ENCODE measurements at places on chromosomes 5 and 9.

- DNase-seq = no peak
These were observed 195.4 kb upstream of the TRIM32 start for GRCh38 chr9:116491659-116492058.

- no peak for DNase-seq
These were observed 53.6 kb downstream of the ASS1 start for GRCh38 chr9:130498298-130498917.

- DNase-seq = no peak
These were observed 242.4 kb upstream of the ACO1 start for GRCh38 chr9:32142074-32142473.

- no peak for DNase-seq
These were observed 1075.9 kb downstream of the NR2F1-AS1 start for GRCh38 chr5:92505145-92505544.

GRCh38 chr5:137453483-137454080 lies 45.5 kb downstream of the SPOCK1 start:
- no peak for DNase-seq

DNA sequence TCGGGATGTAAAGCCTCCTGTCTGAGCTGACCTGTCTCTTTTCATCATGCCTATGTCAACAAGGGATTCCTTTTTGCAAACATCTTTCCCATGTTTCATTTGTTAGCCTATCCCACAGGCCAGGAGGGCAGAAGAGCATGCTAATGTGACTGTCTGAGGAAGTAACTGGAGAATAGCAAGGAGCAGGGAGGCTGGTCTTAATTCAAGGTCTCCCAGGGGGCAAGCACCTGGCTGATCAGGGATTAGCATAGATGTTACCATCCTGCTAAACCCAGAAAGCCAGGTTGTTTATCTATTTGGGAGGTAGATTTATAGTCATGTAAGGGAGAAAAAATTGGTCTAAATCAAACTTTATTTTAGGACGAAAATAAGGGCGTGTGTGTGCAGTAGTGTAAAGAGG lies 36.7 kb upstream of the MAP1B start:
- no peak for DNase-seq

- no peak for DNase-seq
These were observed 6.3 kb downstream of the SHB start for GRCh38 chr9:38062498-38063362.

- no peak for DNase-seq
These were observed 4.1 kb downstream of the RPL35 start for GRCh38 chr9:124857533-124858162.

- DNase-seq = no peak
These were observed 26.3 kb upstream of the FST start for GRCh38 chr5:53453898-53454718.

GRCh38 chr9:928363-929042 lies 48.0 kb upstream of the DMRT3 start:
- no peak for DNase-seq

GRCh38 chr5:72138943-72139521 lies 31.8 kb downstream of the MAP1B start:
- DNase-seq = no peak

GRCh38 chr5:39273314-39273954 lies 54.1 kb upstream of the FYB1 start:
- no peak for DNase-seq

DNA sequence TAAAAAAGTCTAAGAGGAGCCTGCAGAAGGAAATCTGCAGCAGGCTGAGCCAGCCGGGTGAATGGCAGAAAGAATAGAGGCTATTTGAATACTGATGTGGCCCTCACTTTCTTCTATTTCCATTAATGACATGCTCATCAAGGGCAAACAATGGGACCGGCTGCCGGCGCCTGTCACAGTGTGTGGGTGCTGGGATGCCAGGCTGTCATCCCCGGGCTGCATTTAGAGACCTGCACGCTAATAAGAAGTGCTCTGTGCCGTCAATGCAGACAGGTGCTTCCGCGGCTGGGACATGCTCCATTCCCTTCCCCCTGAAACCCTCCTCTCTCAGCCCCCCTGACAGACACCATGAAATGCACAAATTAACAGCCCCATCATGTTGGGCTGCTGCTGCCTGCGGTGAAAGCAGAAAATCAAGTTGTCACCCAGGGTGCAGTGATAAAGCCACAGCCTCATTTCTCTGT lies 217.7 kb upstream of the TBCA start:
- DNase-seq = no peak

GRCh38 chr9:117974108-117974507 lies 269.9 kb downstream of the TLR4 start:
- DNase-seq = no peak

GRCh38 chr5:65062469-65063083 lies 293.8 kb downstream of the CWC27 start:
- no peak for DNase-seq

DNA sequence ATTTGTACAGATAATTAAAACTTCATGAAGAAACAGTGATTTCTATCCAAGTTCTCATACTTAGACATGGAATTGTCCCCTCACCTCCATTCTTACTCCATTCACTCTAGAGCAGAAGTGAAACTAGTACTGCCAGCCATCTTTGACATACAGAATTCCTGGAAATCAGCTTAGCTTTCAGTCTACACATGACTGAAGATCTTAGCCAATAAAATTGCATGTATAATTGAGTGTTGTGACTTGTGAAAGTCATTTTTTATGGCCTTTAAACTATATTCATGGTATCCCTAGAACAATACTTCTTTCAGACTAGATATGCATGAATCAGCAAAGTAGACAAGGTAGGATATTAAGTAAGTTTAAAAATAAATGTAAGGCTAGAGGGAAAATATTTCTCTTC lies 705.2 kb upstream of the ZNF608 start:
- no peak for DNase-seq

DNA sequence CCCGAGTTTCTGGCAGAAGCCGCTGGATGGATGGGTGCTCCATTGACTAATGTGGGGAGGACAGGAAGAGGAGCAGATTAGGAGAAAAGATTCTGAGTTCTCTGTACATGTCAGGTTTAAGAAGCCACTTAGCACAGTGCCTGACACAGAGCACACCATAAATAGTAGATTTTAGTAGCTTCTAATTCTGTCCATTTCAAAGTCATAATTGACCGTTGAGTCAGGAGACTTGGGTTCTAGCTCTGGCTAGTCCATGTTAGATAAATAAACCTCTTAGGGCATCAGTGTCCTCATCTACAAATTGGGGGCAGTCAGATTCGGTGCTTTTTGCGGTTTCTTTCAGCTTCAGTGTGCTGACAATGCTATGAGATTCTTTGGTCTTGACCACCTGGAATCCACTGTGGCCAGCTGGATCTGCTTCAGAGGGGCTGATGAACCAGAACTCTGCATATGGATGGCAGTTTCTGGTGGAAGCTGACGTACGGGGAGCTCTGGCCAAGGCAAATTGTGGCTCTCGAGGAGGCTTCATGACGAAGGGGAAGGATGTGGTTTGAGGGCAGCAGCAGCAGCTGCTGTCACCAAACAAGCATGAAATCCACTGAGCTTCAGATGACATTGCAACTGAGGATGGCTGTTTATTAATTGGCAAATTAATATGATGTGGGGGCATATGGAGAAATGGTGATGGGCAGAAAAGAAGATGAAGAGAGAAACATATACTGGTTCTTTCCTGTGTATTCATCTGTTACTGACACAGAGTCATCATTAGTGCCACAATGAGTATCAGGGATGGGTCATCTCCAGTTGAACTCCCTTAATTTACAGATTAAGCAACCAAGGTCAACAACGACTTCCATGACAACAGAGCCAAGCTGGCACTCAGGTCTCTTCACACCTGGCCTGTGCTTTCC lies 134.4 kb downstream of the AOPEP start:
- DNase-seq = peak; percentile 44

GRCh38 chr9:7129391-7129790 lies 371.6 kb downstream of the KDM4C start:
- no peak for DNase-seq

- no peak for DNase-seq
These were observed 99.8 kb downstream of the EFNA5 start for GRCh38 chr5:107570805-107571531.

DNA sequence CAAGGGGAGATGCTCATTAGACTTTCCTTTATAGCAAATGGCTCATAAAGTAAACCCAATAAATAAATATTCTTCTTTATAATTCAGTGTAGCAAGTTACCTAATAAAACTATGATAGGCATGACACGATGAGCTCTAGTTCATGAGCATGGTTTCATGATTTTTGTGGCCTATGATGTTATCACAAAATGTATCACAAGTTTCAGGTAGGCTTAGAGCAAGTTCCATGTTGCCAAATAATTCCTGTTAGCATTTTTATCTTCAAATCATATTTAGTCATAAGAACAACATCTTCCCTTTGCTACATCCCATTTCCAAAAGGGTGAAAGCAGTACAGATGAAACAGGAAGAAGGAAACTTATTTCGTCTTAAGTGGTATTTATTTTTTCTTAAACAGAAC lies 200.2 kb downstream of the ENC1 start:
- no peak for DNase-seq

GRCh38 chr5:82699737-82700136 lies 377.5 kb downstream of the TMEM167A start:
- no peak for DNase-seq

- no peak for DNase-seq
These were observed at the start of gene LARP1 for GRCh38 chr5:154755361-154756008. Gene LARP1, plus strand, starts transcription at chr5:154755377. Its CDS starts 381 bp downstream, at chr5:154755758.

GRCh38 chr9:79765466-79765865 lies 193.7 kb downstream of the TLE4 start:
- no peak for DNase-seq

- no peak for DNase-seq
These were observed 26.8 kb downstream of the PIP5K1B start for GRCh38 chr9:68731857-68732256.

DNA sequence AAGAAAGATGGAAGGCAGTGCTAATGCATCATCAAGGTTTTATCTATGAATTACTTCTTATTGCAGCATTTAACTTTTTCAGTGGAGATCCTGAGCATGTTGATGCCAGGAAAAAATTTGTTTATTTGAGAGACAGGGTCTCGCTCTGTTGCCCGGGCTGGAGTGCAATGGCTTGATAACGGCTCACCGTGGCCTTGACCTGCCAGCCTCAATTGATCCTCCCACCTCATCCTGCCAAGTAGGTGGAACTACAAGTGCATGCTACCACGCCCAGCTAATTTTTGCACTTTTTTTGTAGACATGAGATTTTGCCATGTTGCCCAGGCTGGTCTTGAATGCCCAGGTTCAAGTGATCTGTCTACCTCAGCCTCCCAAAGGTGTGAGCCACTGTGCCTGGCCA lies 47.2 kb downstream of the AOPEP start:
- DNase-seq = no peak

DNA sequence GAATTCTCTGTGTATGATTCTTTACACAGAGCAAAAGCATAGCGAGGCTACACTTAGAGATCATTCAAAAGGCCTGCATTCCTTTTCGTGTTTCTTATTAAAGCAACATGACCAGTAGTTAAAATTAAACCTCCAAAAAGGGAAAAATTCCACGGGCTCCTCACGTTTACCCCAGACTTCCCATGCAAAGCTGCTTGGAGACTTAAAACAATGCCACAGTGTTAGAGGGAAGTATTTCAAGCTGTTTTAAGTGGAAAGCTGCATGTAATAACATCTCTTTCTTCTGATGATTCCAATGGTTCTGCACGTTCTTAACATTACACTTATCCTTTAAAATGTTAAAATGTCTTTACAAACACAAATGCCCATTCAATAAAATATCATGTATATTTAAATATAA lies 405.2 kb downstream of the SEMA5A start:
- DNase-seq = no peak

Data from activated CD4-positive, alpha-beta T cell treated with anti-CD3 and anti-CD28 coated beads for 1 hour (primary cell).